ENCODE measurements at places on chromosomes 7 and 10. TPM values are rescaled to one million over a fixed set of nuclear protein-coding genes. Genes with fewer than 3 reads are reported as not detected.
A peak's percentile ranks its signal among the peaks of the same experiment; 100 is the strongest.

The LANCL2 gene
- 22.9 TPM for total RNA-seq

GRCh38 chr10:59748834-59749233, 4.4 kb downstream of the MRLN start:
- H3K27me3 ChIP-seq = no peaks in the 10 kb centered on the region
- no peaks in the 10 kb centered on the region for H3K36me3 ChIP-seq
- H3K4me1 ChIP-seq = no peaks in the 10 kb centered on the region

The CCDC172 gene
- total RNA-seq = not detected

- no peaks in the 10 kb centered on the region for H3K27me3 ChIP-seq
- no peak for DNase-seq
- H3K4me1 ChIP-seq = no peaks in the 10 kb centered on the region
- H3K36me3 ChIP-seq = no peaks in the 10 kb centered on the region
- H3K27ac ChIP-seq = no peak overlapping the region
Observed at GRCh38 chr7:68752485-68753178, 845.6 kb upstream of the AUTS2 start.

The EGR2 gene
- 39.0 TPM for total RNA-seq

DNA sequence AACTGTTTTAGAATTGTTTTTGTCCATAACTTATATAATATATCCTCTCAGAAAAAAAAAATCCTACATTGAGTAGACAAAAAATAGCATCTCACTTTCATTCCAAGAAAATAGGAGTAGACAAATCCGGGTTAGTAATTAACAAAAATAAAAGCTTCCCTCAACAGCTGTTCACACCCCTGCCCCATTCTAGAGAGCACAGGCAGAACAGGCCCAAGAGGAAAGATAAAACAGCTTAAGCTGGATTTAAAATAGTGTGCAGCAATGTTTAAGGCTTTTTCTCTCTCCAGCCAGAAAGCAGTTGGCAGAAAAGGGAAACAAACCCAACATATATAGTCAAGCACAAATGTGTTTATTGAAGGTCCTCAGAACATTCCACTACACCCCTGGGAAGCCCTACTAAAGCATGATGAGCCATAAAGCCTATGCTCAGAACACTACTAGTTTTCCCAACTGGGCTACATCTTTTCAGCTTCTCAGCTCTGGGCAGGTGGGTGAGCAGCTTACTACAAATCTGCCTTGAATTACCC, 189.9 kb downstream of the MTERF1 start:
- no peaks in the 10 kb centered on the region for H3K36me3 ChIP-seq
- no peak for DNase-seq
- H3K27ac ChIP-seq = no peak overlapping the region
- no peaks in the 10 kb centered on the region for H3K27me3 ChIP-seq
- no peaks in the 10 kb centered on the region for H3K4me1 ChIP-seq

DNA sequence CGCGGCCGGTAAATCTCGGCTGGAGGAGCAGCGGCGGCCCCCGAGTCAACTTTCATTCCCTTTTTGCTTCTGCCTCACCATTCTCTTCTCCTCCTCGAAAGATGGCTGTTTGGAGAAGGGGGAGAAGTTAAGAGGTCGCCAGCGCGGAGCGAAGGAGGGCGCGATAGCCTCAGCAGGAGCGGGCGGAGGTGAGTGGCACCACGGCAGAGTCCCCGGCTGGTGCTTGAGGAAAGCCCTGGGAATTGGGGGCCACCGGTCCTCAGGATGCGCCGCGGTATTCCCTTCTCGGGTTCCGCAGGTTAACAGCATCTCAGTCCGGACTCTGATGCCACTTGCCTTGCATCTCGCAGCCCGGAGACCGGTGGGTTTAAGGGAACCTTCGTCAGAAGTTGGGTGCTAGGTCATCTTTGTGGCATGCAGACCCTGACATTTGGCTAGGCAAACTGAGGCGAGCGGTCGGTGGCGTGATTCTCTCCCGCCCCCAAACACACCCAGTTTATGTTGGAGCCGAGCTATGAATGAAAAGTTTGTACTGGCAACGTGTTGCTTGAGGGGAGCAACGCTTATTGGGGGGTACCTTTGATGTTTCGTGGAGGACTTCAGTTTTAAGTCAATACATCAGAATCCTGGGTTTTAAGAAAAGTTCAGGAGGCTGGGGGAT, 59.5 kb upstream of the PRPS1L1 start:
- H3K27me3 ChIP-seq = peaks cover 15% of the 10 kb centered on the region
- no peak for DNase-seq
- peaks cover 13% of the 10 kb centered on the region for H3K4me1 ChIP-seq
- no peak overlapping the region for H3K27ac ChIP-seq
- peak overlapping the region; percentile 70 for H3K4me3 ChIP-seq
- H3K36me3 ChIP-seq = no peaks in the 10 kb centered on the region

DNA sequence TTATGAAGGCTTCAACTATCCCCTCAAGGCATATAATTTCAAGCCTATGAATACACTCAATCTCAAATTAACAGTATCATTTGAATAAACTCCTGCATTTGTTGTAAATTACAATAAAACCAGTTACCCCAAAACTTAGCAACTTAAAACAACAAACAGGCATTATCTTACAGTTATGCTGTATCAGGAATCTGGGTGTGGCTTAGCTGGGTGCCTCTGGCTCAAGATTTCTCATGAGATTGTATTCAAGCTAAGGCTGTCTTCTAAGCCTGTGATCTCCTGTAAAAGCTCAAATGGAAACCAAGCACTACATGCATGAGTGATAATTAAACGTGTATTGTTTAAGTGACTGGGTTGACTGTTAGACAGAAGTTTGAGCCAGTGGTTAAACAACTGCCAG, 341.0 kb upstream of the PHF14 start:
- no peak overlapping the region for H3K4me3 ChIP-seq
- H3K27ac ChIP-seq = no peak overlapping the region
- no peaks in the 10 kb centered on the region for H3K27me3 ChIP-seq
- no peak for DNase-seq
- no peaks in the 10 kb centered on the region for H3K36me3 ChIP-seq

DNA sequence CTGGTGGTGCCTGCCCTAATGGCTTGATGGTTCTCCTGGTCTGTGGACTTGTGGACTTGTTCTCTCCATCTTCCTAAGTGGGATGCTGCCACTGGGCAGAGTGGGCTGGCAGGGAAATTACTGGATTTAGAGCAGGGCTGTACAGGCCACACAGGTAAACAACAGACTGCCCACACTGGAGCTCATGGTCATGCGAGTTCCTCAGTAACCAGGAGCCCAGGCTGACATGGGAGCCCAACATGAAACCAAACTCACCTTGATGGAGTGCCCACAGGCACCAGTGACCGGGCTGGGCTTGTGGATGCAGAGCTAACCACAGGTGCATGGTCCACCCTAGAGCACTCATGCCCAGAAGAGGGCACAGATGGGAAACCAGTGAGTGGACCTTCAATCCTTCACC, 116.7 kb downstream of the SLIT1 start:
- peaks cover 78% of the 10 kb centered on the region for H3K27me3 ChIP-seq
- no peak for DNase-seq
- no peak overlapping the region for H3K27ac ChIP-seq
- no peak overlapping the region for H3K4me3 ChIP-seq
- H3K4me1 ChIP-seq = peaks cover 5% of the 10 kb centered on the region

DNA sequence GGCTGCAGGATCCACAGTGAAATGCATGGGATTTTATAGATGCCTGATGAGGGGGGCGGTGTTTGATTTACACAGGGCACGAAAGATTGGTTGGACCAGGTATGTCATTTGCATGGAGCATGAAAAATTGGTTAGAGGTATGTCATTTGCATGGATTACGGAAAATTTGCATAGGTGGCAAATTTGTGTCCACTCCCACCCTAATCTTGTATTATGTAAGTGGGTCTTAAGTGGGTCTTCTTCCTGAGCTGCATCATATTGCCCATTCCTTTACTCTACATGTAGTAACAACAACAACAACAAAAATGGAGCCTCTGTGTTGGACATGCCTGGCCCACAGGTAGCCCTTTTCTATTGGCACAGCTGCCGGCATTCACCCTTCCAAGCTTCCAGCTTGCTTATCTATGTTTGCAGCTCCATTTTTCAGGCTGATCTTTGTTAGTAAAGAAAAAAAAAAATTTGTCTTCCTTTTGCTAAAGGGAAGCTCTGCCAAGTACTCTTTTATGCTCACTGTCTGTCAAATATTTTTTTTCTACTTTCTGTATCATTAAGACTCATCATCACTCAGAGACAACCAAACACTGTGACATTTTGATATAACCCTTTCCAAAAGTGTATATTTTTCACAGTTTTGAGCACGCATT, 10.3 kb upstream of the ZNF273 start:
- no peaks in the 10 kb centered on the region for H3K27me3 ChIP-seq
- H3K4me3 ChIP-seq = no peak overlapping the region
- no peaks in the 10 kb centered on the region for H3K36me3 ChIP-seq
- peaks cover 53% of the 10 kb centered on the region for H3K4me1 ChIP-seq
- peak overlapping the region; percentile 83 for H3K27ac ChIP-seq
- DNase-seq = peak; percentile 49

DNA sequence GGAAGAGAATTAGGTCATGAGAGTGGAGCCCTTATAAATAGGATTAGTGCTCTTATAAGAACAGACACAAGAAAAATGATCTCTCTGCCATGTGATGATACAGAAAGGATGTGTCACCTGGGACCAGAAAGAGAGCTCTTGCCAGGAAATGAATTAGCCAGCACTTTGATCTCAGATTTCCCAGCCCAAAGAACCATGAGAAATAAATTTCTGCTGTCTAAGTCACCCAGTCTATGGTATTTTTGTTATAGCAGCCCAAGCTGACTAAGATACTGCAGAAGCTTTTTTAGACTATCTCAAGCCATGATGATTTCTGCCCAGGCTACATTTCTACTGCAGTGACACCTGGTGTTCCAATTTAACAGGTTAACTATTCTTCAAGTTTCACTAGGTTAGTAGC, 84.8 kb downstream of the RSU1 start:
- no peak overlapping the region for H3K27ac ChIP-seq
- no peak overlapping the region for H3K4me3 ChIP-seq
- H3K27me3 ChIP-seq = no peaks in the 10 kb centered on the region
- no peaks in the 10 kb centered on the region for H3K4me1 ChIP-seq

- no peaks in the 10 kb centered on the region for H3K27me3 ChIP-seq
- peaks cover 45% of the 10 kb centered on the region for H3K36me3 ChIP-seq
- no peaks in the 10 kb centered on the region for H3K4me1 ChIP-seq
- no peak overlapping the region for H3K27ac ChIP-seq
- no peak overlapping the region for H3K4me3 ChIP-seq
Observed at GRCh38 chr7:23196306-23196705, 14.5 kb downstream of the NUP42 start.

The TMEM213 gene
- total RNA-seq = 18.1 TPM

GRCh38 chr10:13792006-13792405, 205.2 kb downstream of the PRPF18 start:
- H3K4me1 ChIP-seq = peaks cover 23% of the 10 kb centered on the region
- no peak overlapping the region for H3K4me3 ChIP-seq
- peaks cover 5% of the 10 kb centered on the region for H3K36me3 ChIP-seq
- no peaks in the 10 kb centered on the region for H3K27me3 ChIP-seq

All from suprapubic skin (tissue), 4 donors.